ENCODE measurements at places on chromosomes 4 and X.

DNA sequence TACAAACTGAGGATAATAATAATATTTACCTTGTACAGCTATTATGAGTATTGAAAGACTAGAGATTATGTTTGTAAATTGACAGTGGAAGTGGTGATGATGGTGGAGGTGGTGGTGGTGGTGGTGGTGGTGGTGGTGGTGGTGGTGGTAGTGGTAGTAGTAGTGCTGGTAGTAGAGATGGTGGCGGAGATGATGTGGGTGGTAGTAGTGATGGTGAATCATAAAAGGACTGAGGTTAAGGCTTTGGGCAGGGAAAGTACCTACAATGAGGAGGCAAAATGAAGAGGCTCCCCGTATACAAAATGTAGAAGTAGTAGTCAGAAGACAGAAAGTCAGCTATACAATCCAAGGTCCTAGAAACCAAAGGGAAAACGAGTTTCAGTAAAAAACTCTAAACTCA, 214.1 kb downstream of the BCOR start:
- DNase-seq, result peak; percentile 54

DNA sequence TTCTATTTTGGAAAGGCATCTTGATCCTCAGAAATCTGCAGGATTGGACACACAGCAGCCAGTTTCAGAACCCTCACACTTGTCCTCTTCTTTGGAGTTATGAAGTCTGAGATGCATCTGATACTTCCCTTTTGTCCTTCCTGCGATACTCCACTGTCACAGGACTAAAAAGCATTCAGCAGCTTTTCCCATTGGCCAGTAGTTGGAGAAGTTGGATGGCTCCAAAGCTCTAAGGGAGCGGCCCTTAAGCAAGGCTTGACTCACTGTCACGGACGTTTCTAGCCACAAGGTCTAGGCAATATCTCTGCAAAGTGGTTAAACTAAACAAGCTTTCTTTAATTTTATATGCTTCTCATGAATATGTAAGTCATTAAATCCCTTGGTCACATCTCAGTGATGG, 417.0 kb downstream of the AFF2 start:
- DNase-seq, result peak; percentile 19

GRCh38 chr4:127856813-127857447, 23.8 kb upstream of the PLK4 start:
- DNase-seq, result no peak

DNA sequence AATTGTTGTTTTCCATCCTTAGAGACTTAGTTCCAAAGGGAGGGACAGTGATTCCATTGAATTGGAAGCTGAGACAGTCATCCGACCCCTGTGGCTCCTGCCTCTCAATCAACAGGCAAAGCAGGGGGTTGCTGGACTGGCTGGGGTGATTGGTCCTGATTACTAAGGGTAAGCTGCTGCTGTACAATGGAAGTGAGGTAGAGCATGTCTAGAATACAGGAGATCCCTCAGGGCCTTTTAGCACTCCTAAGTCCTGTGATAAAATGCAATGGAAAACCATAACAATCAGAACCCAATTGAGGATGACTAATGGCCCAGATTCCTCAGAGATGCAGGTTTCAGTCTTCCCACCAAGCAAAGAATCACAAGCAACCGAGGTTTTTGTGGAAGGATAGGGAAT, 127.6 kb downstream of the AASDH start:
- DNase-seq, result no peak

- DNase-seq, result no peak
Observed at GRCh38 chr4:119657111-119657611, 28.6 kb upstream of the PDE5A start.

- no peak for DNase-seq
Observed at GRCh38 chrX:19552793-19553192, 37.5 kb upstream of the MAP3K15 start.

- DNase-seq, result no peak
Observed at GRCh38 chrX:118867251-118867650, 43.6 kb downstream of the ZCCHC12 start.

GRCh38 chr4:122100508-122100907, 51.6 kb upstream of the BLTP1 start:
- no peak for DNase-seq

DNA sequence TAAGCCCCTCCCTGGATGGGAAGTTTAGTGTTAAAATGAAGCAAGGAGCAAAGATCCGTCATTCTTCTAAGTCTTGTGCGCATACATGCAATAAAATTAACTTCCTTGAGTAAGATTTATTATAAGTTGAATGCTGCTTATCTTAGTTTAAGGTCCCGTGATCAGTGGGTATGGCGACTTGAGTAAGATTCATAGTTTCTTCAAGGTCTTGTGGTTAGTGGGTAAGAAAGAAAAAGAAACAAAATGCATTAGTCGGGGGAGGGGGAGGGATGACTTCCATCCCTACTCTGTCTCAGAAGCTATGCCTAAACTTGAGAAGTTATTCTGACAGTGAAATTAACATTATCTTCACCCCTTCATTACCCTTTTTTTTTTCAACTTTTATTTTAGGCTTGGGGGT, 127.3 kb upstream of the MAGEB16 start:
- DNase-seq, result no peak

DNA sequence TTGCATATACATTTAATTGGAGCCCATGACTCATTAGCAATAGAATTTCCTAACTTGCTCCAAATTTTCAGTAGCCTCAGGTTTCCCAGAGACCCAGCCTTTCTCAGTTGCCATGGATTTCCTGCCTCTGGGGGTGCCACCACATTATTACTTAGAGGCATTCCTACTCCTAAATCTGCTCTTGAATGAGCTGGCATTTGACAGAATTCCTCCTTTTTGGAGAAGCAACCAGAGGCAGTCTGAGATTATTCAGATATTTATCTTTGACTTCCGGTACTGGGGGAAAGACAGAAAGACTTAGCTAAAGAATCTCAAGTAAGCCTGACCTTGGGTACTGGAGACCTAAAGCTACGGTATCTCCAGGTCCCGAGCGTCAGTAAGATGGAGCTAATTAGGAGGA, 76.3 kb downstream of the DCHS2 start:
- DNase-seq, result no peak

DNA sequence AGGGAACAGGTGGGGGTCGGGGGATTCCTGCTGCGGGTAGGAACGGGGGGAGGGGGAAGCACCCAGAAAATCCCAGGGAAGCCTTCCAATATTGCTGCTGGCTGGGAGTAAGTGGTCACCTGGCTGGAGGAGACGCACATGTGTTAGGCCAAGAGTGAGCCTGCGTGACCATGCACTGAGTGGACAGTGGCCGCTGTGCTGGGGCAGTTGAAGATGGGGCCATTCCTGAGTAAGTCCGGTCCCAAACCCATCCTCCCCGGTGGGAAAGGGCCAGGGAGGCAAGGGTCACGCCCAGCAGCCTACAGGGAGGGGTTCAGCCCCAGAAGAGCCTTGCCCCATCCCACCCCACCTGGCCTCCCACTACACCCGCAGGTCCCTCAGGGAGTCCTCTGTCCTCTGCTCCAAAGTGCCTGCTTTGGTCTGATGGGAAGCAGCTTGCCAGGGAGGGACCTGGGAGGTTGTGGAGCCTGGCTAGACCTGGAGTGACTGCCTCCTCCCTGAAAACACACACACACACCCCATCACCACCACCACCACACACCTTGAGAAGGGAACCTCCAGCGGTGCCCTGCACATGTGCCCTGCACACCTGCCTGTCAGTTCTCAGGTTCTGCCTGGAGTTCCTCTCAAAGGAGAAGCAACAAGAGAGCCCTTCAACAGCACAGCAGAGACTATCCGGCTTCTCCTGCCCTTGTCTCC, 6.1 kb downstream of the L1CAM start:
- DNase-seq, result no peak

DNA sequence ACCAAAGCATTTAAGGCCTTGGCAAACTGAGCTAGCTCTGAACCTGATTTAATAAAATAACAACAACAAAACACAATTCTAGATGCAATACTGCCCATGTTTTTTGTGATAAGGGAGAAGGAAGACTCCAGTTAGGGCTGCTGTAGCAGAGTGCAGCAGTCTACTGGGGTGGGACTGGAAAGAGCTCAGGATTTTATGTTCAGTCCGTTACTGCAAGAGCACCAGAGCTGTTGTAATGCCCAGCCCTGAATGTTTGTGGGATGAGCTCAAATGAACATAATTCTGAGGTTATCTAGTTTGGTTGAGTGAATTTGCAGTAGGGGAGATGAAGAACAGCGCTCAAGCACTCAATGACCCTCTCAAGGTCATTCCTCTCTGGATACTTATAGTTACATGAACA, 743.8 kb downstream of the FAT4 start:
- no peak for DNase-seq

GRCh38 chr4:52873191-52873590, 11.1 kb downstream of the RASL11B start:
- no peak for DNase-seq

- peak; percentile 73 for DNase-seq
Observed at GRCh38 chr4:169293343-169294176, 22.8 kb upstream of the SH3RF1 start.

GRCh38 chr4:9927341-9928007, 93.8 kb downstream of the SLC2A9 start:
- peak; percentile 58 for DNase-seq

- DNase-seq, result peak; percentile 35
Observed at GRCh38 chrX:103585411-103586313, at the start of gene TCEAL4. Gene TCEAL4, plus strand, starts transcription at chrX:103585515. Its CDS starts 1,161 bp downstream, at chrX:103586676.

DNA sequence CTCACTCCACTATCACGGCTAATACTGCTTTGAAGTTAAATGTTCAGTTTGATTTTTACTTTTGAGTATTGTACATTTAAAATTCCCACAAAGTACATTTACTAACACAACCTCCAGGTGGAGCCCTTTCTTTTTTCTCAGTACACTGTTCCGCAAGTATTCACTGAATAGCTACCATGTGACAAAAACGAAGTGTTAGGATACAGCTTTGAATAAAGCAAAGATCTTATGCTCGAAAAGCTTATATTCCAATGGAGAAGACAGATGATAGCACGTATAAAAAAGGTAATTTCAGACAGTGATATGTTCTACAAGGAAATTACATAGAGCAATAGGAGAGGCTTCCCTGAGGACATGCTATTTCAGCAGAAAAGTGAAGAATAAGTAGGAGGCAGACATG, 60.7 kb upstream of the ABCG2 start:
- peak; percentile 79 for DNase-seq

- DNase-seq, result no peak
Observed at GRCh38 chr4:46830971-46831454, 78.0 kb downstream of the COX7B2 start.

DNA sequence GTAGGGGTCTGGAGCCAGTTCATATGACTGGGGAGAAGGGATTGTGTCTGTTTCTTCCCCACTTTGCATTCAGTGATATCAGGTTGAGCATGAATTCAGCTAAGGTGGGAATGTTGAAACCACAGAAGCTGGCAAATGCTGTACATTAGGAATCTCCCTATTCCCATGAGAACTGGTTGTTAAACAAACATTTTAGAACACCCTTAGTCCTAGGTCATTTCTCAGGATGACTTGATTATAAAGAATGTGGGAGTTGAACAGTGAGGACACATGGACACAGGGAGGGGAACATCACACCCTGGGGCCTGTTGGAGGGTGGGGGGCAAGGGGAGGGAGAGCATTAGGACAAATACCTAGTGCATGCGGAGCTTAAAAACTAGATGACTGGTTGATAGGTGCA, 62.6 kb upstream of the LIMCH1 start:
- DNase-seq, result no peak

DNA sequence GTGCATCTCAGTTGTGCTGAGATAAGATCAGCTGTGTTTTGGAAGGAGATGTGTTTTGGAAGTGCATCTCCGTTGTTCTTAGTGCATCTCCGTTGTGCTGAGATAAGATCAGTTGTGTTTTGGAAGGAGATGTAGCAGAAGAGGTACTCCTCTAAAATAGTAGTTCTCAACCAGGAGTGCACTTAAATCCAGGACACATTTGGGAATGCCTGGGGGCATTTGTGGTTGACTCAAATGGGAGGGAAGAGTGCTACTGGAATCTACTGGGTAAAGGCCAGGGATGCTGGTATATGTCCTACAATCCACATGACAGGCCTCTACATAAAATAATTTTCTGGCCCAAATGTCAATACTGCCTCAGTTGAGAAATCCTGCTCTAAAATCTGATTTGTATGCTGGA, 70.8 kb upstream of the CHRDL1 start:
- no peak for DNase-seq

DNA sequence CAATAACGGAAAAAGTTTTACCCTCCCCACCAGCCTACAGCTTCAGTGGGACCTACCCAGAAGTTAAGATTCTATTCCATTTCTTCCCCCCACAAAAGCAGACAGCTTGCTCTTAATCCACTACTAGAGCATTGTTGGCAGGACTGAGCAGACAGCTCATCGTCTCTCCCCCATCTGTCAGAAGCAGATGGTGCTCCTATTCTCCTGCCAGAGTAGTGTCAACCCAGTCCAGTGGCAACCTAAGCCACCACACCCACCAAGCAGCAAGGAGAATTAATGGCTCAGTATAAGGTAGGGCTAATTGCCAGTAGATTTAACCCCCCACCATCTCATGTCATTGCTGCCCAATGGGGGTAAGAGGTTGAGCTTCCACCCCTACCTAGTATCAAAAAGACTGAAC, 62.0 kb downstream of the AWAT2 start:
- DNase-seq, result no peak

DNA sequence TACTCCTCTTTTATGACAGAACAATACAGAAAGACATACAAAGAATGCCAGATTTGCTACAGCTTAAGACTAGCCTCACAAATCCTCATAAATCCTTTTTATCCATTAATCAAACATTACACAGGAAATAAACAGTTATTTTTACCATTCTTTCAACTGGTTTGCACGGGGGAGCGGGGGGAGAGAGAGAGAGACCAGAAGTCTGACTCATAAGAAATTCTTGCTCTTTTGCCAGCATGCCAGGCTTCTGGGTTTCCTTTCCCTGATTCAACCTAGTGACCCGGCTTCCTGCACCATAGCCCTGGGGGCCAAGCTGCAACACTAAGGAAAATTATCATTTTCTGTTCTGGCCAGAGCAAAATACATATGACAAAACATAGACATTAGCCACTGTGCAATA, 6.8 kb upstream of the RRAGB start:
- peak; percentile 3 for DNase-seq

DNA sequence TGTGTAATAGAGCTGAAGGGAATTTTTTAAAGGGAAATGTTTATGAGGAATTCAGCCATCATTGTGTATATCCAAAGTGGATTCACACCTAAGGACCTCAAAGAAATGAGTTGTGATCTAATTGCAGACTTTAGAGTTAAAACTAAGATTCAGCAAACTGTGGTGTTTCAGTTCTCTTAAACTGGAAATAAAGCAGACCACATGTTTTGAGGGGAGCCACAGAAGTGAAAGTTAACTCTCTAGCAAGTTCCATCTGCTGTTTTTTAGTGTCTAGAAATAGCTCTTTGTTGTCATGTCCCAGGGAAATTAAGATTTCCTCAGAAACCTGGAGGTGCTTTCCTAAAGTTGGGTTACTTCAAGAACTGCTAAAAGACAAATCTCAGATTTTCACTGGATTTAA, 97.3 kb upstream of the DDX3X start:
- peak; percentile 44 for DNase-seq

DNA sequence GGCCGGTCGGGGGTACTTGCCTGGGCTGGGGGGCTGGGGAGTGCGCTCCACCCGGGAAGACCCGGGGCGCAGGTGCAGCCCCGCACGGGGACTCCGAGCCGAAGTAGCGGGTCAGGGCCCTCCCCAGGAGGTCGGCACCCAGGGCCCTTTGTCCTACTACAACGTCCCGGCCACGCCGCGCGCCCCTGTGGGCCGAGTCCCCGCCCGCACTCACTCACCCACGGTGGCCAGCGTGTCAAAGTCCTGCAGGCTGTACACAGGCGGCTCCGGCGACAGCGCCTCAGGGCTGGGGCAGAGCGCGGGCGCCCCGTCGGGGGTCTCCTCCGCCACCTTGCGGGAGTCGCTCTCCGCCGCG, 602 bp downstream of the PRKX start:
- DNase-seq, result no peak
